T follicular helper cell (primary cell): ENCODE measurements at places on chromosomes 3 and 15.
A peak's percentile ranks its signal among the peaks of the same experiment; 100 is the strongest.

DNA sequence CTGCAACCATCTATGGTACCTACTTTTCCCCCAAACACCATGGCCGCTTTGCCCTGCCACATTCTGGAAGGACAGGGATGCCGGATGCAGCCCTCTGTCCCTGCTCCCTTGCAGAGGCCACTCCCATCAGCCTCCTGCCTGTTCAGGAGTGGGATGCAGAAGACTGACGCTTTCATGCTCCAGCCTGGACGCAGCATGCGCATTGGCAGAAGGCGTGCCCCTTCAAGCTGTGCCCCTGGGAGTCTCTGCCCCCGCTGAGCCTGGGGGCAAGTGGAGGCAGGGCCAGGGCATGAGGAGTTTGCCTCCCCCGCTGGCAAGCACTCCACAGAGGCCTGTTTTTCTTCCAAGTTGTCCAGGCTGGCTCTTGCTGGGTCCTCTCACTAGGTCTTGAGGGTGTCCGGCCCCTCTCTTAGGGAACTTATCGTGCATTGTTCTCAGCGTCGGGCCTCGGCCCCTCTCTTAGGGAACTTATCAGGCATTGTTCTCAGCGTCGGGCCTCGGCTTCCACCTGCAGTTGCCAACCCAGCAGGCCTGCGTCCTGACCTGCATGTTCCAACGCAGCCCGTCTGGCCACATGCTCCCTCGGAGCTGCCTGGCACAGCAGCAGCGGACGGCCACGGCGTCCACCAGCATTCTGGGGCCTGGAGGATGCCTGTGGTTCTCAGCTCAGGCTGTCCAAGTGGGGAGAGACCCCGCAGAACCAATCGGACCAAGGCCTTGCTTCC lies 14.6 kb upstream of the SNRPA1 start:
- DNase-seq = no peak

- DNase-seq = no peak
Measured at GRCh38 chr3:177050501-177051237, 146.6 kb downstream of the TBL1XR1 start.

DNA sequence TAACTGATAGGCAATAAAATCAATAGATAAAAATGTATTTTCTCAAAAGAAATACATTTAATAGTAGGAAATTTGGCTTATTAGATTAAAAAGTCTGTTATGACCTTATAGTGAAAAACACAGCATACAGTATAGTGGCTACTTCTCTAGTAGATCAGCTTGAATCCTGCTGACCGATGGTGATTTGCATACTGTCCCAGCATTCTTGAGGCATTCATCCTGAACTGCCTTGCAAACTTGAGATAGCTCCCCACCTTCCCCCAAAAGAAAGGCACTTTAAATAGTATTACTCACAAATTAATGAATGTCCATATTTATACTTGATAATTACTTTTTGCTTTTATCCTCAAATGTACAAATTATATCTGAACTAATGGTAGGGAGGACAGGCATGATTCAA lies 6.7 kb downstream of the CHMP2B start:
- DNase-seq = no peak

DNA sequence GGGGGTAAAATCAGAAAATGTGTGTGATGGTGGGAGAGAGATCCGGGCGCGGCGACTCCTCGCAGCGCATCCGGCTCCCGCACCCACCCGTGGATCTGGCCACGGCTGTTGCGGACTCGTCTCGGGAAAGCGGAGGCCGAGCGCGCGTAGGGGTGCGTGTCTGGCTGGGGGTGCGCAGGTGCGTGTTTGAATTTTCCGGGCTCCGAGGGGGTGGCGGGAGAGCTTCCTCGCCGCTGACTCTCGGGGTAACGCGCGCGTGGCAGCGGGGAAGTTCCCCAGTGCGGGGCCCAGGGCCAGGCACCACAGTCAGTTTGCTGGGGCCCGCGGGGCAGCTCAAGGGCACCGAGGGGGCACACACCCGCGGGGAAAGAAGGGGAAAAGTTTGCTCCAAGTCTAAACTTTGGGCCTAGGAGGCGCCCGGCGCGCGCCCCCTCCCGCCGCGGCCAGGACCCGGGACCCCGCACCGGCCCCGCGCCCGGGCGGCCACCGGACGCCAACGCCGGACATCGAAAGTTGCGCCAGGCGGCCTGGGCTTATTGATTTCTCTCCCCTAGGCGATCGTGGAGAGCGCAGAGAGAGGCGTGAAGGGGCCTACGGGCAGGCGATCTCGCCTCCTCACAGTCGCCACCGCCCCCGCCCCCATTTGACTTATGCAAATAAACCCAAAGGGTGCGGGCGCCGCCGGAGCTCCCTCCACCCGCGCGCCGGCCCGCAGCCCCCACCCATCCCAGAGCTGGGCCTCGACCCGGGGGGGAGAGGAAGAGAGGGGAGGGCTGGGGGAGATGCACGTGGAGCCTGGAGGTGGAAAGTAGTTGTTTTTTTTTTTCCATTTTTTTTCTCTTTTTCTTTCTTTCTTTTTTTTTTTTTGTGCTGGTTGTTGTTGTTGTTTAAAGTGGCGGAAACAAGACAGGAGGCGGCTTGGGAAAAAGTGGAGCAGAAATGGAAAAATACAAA lies 639 bp downstream of the FOXP1 start:
- DNase-seq = peak; percentile 44

- DNase-seq = no peak
Measured at GRCh38 chr15:41884458-41884857, 9.4 kb downstream of the SPTBN5 start.
